Stimulated activated naive CD4-positive, alpha-beta T cell (primary cell): ENCODE measurements at places on chromosomes 6 and 20.

GRCh38 chr6:95866732-95867131 is 149.0 kb upstream of the FUT9 start:
- DNase-seq, result no peak

DNA sequence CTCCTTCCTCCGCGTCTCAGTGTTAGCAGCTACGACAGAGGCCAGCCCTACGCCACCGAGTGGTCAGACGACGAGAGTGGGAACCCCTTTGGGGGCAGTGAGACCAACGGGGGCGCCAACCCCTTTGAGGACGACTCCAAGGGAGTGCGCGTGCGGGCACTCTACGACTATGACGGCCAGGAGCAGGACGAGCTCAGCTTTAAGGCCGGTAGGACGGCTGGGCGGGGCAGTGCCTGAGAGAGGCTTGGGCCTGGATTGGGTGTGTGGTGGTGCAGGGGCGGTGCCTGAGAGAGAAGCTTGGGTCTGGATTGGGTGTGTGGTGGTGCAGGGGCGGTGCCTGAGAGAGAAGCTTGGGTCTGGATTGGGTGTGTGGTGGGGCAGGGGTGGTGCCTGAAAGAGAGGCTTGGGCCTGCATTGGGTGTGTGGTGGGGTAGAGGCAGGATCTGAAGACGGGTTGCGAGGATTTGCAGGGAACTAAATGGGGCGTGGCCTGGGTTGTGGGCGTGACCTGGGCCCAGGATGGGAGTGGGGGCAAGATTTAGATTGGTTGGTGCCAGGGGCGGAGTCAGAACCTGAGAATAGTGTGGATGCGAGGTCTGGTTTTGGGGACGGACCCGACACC is 24.4 kb downstream of the SPDEF start:
- peak; percentile 17 for DNase-seq

GRCh38 chr6:65075705-65076230 is 631.3 kb downstream of the EYS start:
- DNase-seq, result no peak

DNA sequence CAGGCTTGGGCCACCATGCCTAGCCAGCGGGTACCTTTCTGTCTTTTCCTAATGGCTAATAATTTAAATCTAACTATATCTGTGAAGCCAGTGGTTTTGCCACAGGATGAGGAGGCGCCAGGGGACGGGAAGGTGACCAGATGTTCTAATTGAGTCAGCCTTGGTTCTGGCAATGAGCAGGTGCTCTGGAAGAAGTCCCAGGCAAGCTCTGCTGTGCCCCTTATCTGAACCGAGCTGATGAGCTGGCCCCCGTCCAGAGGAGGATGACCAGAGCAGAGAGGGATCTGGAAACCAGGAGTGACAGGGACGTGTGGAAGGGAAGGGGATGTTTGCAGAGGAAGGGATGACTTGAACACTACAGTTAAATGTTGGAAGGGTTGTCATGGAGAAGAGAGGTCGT is 46.7 kb downstream of the SLC35D3 start:
- DNase-seq, result no peak

- DNase-seq, result no peak
Observed at GRCh38 chr6:5384276-5384675, 123.0 kb downstream of the FARS2 start.

DNA sequence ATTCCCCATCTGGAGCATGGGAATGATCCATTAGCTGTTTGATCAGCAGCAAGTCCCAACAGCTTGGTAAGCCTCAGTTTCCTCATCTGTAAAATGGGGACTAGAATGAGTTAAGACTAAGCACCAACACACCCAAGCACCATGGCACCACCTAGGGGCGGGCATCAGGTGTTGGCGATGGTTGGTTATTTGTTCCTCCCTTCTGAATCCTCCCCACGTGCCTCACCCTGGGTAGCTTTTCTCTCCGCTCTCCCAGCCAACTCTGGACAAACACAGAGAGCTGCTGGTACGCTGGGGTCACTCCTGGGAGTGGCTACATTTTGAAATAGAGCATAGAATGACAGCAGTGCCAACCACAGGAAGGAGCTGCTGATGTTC is 13.3 kb upstream of the ITPR3 start:
- DNase-seq, result no peak

GRCh38 chr6:14713008-14713960 is 532.6 kb upstream of the JARID2 start:
- DNase-seq, result no peak

GRCh38 chr6:7896465-7896987 is 14.1 kb downstream of the TXNDC5 start:
- DNase-seq, result no peak

- DNase-seq, result no peak
Observed at GRCh38 chr20:54456423-54456822, 19.0 kb upstream of the DOK5 start.

DNA sequence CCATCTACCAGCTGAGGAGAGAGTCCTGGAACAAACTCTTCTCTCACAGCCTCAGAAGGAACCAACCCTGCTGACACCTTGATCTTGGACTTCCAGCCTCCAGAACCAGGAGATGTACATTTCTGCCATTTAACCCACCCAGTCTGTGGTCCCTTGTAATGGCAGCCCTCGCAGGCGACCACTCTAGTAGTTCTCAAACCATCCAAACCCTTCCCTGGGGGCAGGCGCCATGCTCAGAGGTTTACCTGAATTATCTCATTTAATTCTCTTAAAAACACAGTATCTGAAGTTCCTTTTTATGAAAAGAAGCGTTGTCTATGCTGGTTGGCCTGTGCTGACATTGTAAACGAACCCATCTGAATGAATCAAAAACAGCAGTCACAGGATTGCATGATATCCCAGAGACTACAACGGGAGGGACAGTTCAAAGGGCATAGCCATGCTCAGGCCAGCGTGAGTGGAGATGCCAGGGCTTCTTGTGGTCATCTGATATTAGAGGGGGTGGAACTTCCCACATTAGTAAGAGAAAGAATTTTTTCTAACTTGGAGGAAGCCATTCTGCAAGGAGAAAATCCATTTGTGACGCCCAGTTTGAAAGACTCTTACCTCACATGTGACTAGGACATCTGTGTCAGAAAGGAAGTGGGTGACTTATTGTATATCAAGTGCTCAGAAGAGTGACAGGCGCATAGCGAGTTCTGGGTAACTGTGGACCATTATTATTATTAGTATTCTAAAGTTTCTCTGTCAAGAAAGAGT is 17.2 kb upstream of the TAGAP start:
- peak; percentile 91 for DNase-seq

- DNase-seq, result no peak
Observed at GRCh38 chr20:2261046-2261485, 34.7 kb upstream of the TGM3 start.

GRCh38 chr6:125271486-125272159 is 30.1 kb downstream of the HDDC2 start:
- DNase-seq, result no peak

DNA sequence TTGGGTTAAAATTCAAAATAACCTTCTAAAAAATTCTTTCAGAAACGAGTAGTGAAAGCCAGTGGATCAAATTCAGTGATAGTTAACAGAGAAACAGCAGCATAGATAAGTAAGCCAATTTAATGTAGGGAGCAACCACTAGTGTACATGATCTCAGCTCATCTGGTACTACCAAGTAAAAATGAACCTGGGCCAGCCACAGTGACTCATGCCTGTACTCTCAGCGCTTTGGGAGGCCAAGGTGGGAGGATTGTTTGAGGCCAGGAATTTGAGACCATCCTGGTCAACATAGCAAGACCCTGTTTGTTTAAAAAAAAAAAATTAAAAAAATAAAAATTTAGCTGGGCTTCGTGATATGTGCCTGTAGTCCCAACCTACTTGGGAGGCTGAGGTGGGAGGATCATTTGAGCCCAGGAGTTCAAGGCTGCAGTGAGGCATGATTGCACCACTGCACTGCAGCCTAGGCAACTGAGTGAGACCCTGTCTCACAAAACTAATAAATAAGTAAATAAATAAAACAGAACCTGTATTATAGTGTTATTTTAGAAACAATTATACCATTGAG is 32.4 kb downstream of the CBFA2T2 start:
- no peak for DNase-seq

GRCh38 chr20:63067721-63068560 is 61.2 kb upstream of the BHLHE23 start:
- DNase-seq, result no peak

- no peak for DNase-seq
Observed at GRCh38 chr6:86723729-86724128, 213.6 kb upstream of the HTR1E start.

- no peak for DNase-seq
Observed at GRCh38 chr6:93183531-93183972, 235.8 kb downstream of the EPHA7 start.

GRCh38 chr20:8635048-8635572 is 433.8 kb upstream of the PLCB4 start:
- DNase-seq, result no peak

DNA sequence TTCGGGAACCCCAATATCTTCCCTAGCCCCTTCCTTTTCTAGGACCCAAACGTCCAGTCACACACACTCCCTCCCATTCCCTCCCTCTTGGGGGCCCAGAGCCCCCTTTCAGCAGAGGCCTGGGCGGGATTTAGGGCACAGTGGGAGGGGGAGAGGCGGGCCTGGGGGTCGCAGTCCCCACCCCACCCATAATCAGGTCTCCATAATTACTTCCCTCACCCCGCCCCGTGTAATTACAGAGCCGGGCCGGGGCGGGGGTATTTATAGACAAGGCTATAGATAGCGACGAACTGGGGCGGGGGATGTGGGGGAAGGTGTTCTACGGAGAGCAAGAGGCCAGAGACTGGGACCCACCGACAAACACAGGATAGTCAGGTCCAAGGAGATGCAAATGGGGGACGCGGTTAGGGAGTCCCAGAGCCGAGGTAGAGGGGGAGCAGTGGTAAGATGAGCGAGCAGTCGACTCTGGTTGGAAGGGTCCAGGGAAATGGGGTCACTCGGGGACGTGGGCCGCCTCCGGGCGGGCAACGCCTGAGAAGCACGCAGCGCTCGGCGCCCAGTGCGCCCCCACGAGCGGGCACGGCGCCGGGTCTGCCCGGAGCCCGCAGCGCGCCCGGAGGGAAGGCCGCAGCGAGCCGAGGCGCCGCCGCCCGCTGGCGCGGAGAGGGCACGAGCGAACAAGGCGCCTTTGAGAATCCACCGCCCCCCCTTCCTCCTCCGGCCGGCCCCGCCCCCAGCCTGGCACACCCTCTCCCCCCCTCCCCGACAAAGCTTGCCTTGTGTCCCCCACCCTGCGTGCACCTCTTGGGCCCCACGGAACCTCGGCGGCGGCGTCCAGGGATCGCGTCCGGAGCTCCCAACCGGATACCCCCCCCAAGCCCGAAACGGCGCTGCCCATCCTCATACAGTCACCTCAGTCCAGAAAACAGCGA is 670 bp upstream of the COL11A2 start:
- DNase-seq, result peak; percentile 44

GRCh38 chr6:6546318-6547109 is 42.0 kb upstream of the LY86 start:
- DNase-seq, result no peak
